ENCODE measurements at places on chromosomes 11 and 22. TPM values are rescaled to one million over a fixed set of nuclear protein-coding genes. Genes with fewer than 3 reads are reported as not detected.

DNA sequence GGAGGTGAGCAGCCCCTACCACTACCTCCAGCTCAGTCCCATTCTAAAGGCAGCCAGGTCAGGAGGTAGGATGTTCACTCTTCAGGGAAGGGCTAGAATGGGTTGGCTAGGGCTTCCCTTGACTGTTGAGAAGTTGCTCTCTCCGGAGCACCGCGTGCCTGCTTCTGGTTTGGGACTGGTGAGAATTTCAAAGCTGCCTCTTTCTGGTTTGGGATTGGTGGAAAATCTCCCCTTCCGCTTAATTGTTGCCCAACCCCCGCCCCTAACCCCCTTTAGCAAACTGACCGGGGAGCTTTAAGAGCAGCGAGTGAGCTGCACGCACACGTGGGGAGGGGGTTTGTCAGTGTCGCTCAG lies 686 bp downstream of the USP2 start:
- DNase-seq, result no peak

DNA sequence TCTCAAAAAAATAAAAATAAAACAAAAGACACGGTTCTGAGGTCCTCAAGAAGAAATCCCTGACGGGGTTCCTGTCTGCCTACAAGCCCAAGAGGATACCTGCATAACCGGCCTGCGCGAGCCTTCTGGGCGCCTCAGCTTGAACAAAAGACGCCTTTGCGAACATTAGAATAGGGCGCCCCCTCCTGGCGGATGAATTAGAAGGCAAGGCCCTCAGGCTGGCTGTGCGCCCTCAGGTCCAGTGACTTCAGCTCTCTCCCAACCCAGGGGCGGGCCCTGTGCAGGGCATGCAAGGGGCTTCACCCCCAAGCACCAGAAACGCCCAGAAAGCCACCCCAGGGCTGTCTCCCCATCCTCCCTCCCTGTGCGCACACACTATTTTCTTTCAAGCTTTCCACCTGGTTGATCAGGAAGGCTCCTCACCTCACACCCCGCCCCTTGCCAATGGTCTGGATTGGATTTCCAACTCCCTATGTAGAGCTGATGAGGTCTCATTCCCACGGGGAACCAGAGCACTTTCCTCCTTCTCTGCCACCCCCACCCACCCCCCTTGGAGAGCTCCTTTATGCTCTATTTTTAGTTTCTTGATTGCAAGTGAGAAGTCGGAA lies 273.3 kb downstream of the BUD13 start:
- DNase-seq, result peak; percentile 70

DNA sequence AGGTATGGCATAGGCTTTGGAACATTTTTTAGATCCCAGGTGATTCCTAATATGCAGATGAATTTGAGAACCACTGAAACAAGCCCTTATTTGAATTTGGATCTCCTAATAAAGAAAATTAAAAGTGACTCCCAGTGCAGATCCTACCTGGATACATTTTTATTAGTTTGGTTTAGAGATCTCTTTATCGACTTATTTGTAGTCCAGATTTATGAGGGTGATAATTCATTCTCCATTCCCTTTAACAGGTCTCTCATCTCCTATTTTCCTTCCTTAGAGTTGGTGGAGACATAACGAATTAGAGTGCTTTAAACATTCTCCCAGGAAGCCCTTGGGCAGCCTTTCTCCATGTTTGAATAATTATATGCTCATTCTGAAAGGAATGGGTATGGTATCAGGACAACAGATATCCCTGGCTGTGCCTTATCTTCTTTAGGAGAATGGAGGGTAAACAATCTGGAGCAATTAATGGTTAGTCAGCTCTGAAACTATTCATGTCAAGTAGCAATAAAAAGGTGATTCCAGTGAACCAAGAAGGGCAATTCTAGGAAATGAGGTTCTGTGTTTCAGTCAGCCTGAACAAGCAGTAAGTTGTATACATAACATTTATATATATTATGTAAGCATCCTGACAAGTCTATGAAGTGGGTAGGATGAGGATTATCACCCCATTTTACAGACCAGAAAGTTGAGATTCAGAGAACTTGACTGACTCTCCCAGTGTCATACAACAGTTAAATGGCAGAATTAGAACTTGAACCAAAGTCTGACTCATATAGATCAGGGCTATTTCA lies 53.9 kb upstream of the RCE1 start:
- no peak for DNase-seq

DNA sequence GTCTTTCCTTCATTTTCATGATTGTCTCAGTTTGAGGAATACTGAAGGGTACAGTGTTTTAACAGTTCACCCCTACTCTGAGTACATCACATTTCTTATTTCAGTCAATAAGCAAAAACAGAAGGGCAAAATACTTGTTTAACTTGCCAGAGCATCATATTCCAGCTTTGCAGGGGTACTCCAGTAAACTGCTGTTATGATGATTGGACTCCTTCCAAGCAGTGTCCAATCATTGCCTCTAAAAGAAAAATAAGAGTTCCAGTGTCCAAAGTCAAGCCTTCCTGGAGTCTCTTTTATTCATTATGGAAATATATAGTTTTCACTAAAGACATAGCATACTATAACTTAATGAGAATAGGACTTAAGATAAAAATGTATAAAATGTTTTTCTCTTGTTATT lies 105.1 kb downstream of the FANCF start:
- no peak for DNase-seq

Gene PTGDR2
- total RNA-seq, result 3.3 TPM

DNA sequence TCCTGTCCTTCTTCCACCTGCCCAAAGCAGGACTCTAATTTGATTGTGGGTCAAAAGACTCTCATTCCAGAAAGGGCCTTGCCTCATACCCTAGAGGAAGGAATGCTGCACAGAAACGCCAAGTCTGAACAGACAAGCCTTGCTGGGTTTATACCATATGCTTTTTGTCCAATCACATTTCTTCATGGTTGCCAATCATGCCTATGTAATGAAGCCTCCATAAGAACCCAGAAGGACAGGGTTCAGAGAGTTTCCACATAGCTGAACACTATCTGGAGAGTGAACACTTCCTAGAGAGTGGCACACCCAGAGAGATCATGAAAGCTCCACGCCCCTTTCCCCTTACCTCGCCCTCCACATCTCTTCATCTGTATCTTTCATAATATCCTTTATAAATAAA lies 4.8 kb upstream of the SAA2 start:
- no peak for DNase-seq

Gene TEX12
- total RNA-seq, result not detected

DNA sequence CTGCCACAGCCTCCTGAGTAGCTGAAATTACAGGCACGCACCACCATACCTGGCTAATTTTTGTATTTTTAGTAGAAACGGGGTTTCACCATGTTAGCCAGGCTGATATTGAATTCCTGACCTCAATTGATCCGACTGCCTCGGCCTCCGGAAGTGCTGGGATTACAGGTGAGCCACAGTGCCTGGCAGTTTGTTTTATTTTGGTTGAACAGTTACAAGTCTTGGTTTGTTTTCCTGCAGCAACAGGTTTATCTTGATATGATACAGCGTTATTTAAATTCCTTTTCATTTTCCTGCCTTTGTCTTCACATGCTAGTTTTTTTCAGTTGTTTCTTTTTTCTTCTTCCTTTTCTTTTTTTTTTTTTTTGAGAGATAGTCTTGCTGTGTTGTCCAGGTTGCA lies 4.0 kb upstream of the SLC3A2 start:
- DNase-seq, result no peak

- DNase-seq, result no peak
Observed at GRCh38 chr11:74581954-74582547, 10.3 kb upstream of the POLD3 start.

GRCh38 chr11:126830216-126830806 lies 170.3 kb downstream of the KIRREL3 start:
- DNase-seq, result no peak

Gene PNPLA5
- not detected for total RNA-seq

DNA sequence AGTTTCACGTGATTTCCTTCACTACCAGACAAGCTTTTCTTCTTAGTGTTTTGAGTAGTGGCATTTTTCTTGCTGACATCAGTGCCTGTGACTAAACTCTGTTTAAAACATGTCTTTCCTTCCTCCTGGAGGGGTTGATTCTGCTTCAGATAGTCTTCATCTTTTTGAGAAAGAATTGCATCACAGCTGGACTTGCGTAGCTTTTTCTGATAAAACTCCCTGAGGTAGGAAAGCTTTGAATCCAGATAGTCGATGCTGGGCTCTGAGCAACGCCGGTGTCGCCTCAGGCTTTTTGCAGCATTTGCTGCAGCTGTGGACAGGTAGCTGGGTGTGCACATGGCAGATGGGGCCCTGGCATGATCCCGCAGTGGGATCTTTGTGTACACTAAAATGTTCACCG lies 131.7 kb downstream of the ARHGAP20 start:
- no peak for DNase-seq

Gene TEAD1
- total RNA-seq, result not detected

- DNase-seq, result peak; percentile 38
Observed at GRCh38 chr11:65643971-65644370, 6.1 kb downstream of the SIPA1 start.

GRCh38 chr11:76336597-76336996 lies 44.3 kb downstream of the THAP12 start:
- no peak for DNase-seq

Gene CWC15
- 79.5 TPM for total RNA-seq

DNA sequence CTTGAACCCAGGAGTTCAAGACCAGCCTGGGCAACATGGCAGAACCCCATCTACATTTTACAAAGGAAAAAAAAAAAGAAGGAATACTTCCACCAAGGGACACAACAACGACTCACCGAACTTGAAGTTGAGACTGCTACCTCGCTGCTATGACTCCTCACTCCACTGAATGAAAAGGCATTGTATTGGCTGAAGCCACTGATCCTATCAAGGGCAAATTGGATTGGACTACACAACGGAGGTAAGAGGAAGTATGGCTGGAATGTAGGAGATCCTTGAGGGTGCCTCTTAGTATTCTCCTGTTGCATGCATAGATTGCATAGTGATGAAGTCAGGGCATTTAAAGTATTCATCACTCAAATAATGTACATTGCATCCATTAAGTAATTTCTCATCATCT lies 97.9 kb downstream of the CWF19L2 start:
- DNase-seq, result no peak

- DNase-seq, result no peak
Observed at GRCh38 chr22:24401931-24402367, 25.4 kb upstream of the ADORA2A start.

Measured in activated CD8-positive, alpha-beta T cell treated with anti-CD3 and anti-CD28 coated beads, Interleukin-2, amount 10 ng/mL, durations not matched to agents 7 days and 5 days (primary cell).